ENCODE measurements at places on chromosomes 11 and 22. TPM values are rescaled to one million over a fixed set of nuclear protein-coding genes. Genes with fewer than 3 reads are reported as not detected.

Gene DGCR6
- polyA plus RNA-seq: 2.4 TPM

Gene TRIM49B
- not detected for polyA plus RNA-seq

Gene GRK3
- 0.81 TPM for polyA plus RNA-seq

Gene PLEKHB1
- 12.7 TPM for polyA plus RNA-seq

Gene SIAE
- polyA plus RNA-seq: 68.9 TPM

Gene SLC22A25
- not detected for polyA plus RNA-seq

Gene CHST1
- polyA plus RNA-seq: not detected

Gene RNF215
- polyA plus RNA-seq: 12.1 TPM

Gene KRTAP5-2
- polyA plus RNA-seq: not detected
